ENCODE measurements at places on chromosomes 4 and X.

DNA sequence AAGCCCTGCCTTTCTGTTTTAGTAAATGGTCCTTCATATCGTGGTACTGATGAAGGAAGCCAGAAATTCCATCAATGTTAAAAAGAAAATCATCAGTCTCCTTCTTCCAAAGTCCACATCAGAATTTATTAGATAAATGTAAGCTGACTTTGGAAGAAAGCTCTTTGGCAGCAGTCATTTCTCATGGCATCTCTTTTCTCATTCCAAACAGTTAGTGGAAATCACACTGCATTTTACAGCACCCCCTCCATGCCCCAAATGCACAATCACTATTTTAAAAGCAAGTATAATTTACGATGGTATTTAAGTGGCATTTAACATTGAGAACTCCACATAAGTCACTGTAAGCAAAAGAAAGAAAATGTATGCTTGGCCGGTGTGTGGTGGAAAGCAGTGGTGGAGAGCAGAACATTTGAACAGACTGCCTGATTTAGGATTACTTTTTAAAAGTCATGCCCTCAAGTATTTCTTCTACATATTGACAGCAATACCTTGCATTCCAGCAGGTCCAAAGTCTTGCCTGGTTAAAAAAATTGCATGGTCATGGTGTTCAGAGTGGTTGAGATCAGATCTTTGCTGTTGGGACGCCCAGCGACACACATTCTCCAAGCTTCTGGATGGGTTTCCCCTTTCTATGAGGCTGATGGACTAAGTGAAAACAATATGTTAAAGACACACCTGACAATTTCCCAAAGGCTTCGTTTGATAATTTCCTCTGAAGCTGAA is 248.6 kb downstream of the ADAMTS3 start:
- no peak for DNase-seq

- peak; percentile 5 for DNase-seq
Observed at GRCh38 chrX:3712051-3712869, 1.2 kb downstream of the PRKX start.

- peak; percentile 49 for DNase-seq
Observed at GRCh38 chr4:174714393-174715211, 114.4 kb downstream of the GLRA3 start.

DNA sequence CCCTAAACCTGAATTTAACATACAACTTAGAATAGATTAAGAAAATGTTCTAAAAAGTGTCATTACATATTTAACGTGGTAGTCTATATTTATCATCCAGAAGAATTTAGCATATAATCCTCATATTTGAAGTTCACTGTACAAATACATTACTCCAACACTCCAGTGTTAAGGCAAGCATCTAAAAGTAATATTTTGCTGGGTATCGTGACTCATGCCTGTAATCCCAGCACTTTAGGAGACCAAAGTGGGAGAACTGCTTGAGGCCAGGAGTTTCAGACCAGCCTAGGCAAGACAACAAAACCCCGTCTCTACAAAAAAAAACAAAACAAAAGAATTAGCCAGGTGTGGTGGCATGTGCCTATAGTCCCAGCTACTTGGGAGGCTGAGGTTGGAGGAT is 24.8 kb downstream of the LRBA start:
- no peak for DNase-seq

DNA sequence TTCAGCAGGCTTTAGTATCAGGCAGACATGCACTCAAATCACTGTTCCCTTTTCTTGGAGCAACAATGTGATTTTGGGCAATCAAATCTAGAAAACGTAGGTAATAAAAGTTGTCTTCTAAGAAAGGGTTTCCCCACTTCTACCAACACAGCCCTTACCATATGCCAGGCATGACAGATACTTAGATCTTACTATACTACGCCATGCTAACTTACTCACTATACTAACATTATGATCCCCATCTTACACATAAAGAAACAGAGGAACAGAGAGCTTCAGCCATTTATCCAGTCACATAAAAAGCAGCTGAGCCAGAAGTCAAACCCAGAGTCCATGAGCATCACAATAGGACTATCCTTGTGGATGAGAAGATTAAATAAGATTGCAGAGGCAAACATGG is 9.2 kb downstream of the TXK start:
- no peak for DNase-seq

- DNase-seq: no peak
Observed at GRCh38 chr4:3483471-3483921, 20.4 kb downstream of the DOK7 start.

DNA sequence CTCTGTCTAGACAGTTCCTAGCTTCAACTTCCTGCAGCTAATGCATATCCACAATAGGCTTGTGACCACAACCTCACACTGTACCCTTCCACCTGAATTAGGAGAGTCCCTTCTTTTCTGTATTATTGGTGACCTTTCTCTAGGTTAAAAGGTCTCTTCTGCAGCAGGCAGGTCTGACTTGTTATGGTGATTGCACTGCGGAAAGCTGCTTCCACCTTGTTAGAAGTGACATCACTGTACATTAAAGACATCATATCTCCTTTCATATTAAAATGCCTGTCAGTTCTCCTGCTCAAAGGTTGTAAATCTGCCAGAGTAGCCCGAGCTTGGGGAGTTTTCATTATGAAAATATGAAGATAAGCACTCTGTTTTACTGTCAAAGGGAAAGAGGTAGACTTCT is 21.5 kb upstream of the LSM6 start:
- DNase-seq: no peak

DNA sequence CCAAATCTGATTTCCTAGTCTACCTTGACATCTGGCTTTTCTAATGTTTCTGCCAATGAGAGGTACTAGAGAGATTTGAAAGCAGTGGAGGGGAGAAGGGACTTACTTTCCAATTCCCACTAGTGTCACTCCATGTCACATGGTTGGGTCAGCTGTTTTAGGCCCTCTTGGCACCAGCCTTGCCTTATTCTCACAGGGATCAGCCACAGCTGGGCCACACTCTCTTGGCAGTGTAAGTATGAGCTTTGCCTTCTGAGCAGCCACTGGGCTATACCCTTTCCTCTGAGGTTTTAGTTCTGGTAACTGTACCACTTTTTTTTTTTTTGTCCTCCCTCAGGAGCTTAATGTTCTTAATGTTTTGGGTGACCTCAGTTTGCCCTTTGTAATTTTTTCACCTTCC is 10.2 kb upstream of the ADH1C start:
- DNase-seq: no peak

- DNase-seq: no peak
Observed at GRCh38 chrX:8191022-8191421, 20.0 kb upstream of the VCX2 start.
